Tongue (tissue), 3 donors: ENCODE measurements at places on chromosomes 5 and 9. TPM values are rescaled to one million over a fixed set of nuclear protein-coding genes. Genes with fewer than 3 reads are reported as not detected.

The FBXL7 gene
- 12.8 TPM for total RNA-seq

The CDO1 gene
- 16.8 TPM for total RNA-seq

The GABRA6 gene
- not detected for total RNA-seq

The MAMDC4 gene
- 3.8 TPM for total RNA-seq

The ZFP2 gene
- 2.9 TPM for total RNA-seq

The PLAC8L1 gene
- total RNA-seq: not detected

The GPR21 gene
- total RNA-seq: 2.6 TPM
